ENCODE measurements at places on chromosomes 3 and 15.

DNA sequence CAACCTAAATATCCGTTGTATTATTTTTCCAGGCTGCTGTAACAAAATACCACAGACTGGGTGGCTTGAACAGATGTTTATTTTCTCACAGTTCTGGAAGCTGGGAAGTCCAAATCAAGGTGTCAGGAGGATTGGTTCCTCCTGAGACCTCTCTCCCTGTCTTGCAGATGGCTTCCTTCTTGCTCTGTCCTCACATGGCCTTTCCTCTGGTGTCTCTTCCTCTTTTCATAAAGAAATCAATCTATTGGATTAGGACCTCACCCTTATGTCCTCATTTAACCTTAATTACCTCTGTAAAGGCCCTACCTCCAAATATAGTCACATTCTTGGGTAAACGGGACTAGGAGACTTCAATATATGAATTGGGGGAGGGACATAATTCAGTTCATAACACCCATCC, 89.2 kb upstream of the PLCL2 start:
- no peak for DNase-seq

DNA sequence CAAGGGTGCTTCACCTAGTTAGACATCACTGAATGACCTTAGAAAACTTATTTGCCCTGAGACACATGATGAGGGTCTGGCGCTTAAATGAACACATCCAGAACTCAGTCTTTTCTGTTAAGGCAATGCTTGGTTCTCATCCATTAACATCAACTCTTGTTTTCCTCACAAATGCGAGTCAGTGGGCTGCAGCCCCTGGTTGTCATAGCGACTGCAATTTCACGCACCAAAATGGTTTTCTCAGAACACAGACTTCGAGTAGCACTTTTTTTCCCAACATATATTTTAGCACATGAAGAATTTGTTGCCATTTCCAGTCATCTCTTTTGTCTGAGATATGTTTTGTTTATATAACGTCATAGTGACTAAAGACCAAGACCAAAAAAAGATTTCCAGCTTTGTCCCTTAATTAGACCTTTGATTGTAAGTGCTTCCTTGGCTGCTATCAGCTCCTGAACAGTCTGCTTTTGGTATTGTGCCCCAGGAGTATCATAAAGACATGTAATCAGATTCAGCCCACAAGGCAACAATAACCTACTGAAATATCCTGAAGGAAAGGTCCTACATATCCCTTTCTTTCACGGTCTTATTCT, 68.5 kb downstream of the GPR176 start:
- DNase-seq, result no peak

DNA sequence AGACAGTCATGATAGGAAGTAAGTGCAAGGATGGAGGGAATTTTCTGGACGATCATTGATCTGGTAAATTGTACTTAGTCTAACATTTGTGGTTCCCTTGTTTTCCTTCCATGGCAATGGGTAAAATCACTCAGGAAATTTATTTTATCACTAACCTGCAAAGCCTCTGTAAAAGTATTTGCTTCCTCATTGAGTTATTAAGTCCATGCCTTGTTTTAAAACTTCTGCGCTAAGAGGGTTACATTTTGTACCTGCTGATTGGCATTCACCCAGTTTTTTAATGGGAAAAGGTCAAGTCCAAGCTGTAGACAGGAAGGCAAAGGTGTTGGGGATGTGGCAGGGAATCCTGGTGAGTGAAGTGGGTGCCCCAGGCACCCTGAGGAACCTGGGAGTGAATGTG, 146.2 kb upstream of the NR2F2 start:
- no peak for DNase-seq

GRCh38 chr3:14379843-14380242, 22.6 kb upstream of the SLC6A6 start:
- DNase-seq, result no peak

DNA sequence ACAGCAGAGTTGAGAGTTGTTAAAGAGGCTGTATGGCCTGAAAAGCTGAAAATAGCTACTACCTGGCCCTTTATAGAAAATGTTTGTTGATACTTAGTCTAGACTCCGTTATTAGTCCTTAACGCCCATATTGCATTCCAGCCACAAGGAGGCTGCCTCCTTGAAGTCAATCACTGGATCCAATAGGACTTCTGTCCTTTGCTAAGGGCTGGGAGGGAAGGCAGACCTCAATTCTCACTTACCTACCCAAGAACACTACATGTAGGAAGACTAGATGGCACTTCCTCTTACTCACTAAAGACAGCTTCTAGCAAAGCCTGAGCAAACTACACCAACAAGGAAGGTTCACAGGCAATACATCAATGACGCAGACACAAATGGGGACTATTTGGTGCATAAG, 139.5 kb upstream of the HACD2 start:
- no peak for DNase-seq

DNA sequence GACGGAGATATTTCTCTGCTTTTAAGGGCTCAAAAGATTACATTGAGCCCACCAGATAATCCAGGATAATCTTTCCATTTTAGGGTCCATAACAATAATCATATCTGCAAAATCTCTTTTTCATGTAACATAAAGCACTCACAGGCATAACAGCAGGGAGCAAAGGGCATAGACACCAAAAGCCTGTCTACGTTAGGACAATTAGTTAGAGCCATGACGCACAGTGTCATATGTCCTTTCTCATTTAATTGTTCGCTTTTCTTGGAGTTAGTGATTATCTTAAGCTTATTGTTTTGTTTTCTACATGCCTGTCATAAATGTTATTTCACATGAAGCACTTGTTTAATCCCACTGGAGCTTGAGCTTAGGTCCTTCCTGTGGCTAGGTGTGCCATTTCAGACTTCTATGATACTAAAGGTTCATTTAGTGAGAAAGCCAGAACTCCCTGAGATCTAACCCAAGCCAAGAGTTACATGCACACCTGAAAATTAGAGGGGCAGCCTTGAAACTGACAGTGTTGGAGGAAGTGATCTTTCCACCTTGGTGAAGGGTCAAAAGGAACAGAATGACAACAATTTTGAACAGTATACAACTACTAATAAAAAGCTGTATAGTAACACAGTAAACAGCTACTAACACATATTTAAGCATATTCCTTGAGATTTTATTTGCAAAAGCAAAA, 11.7 kb upstream of the HHATL start:
- DNase-seq, result no peak

- no peak for DNase-seq
These were observed 181.4 kb upstream of the GRM7 start for GRCh38 chr3:6679510-6679909.

DNA sequence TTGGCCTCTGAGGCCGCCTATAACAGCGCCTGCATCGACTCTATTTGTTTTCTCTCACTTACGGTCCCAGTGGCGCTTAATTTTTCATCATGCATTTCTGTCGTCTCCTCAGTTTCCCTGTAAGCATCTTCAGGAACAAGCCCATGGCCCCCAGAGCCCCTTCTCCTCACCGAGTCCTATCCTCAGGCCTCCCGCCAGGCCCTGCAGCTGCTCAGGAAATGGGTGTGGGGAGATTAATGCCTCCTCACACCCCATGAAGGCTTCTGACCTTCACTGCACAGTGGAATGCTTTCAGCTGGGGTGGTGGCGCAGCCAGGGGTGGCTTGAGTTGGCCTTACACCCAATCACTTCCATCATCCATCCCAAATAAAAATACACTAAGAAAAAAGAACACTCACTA, 260.4 kb downstream of the FAM43A start:
- no peak for DNase-seq

- no peak for DNase-seq
These were observed 39.0 kb upstream of the IGF1R start for GRCh38 chr15:98609144-98609852.

- no peak for DNase-seq
These were observed 93.5 kb upstream of the PRICKLE2 start for GRCh38 chr3:64318668-64319271.

DNA sequence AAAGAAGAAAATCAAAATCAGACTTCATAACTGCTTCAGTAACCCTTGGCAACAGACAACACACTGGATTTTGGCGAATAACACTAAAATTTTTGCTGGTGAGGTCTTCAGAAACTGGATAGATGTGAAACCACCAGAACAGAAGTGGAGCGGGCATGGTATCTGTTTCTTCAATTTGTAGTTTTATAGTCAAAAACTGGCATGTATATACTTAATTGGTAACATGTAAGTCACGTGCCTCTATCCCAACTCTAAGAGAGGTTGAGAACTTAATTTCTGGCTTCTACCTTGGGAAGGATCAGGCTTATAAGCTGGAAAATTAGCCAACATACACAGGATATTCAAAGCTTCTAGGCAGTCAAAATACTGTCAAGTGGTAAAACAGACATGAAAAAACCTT, 172.6 kb upstream of the CHL1 start:
- no peak for DNase-seq

Measured in CD4-positive, alpha-beta T cell treated with Interleukin-6 at 100 ng/mL for 8 hours (primary cell).